ENCODE measurements at places on chromosomes 7 and 10.

DNA sequence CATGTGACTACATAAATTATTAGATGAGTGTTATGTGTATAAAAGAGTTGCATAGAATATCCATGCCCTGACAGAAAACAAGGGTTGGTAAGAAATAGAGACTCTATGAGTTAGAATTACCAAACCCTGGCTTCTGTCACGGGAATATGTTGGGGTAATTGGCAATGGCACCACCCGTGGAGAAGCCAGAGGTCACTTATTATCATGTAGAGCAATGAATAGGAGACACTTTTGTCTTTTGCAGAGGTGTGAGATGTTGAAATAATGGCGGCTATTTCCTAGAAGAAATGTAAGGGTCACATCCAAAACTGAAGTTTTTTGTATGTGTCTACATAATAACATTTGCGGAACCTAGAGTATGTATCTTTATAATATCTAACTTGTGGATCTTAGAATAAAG lies 35.3 kb downstream of the ABCB5 start:
- no peak for DNase-seq

DNA sequence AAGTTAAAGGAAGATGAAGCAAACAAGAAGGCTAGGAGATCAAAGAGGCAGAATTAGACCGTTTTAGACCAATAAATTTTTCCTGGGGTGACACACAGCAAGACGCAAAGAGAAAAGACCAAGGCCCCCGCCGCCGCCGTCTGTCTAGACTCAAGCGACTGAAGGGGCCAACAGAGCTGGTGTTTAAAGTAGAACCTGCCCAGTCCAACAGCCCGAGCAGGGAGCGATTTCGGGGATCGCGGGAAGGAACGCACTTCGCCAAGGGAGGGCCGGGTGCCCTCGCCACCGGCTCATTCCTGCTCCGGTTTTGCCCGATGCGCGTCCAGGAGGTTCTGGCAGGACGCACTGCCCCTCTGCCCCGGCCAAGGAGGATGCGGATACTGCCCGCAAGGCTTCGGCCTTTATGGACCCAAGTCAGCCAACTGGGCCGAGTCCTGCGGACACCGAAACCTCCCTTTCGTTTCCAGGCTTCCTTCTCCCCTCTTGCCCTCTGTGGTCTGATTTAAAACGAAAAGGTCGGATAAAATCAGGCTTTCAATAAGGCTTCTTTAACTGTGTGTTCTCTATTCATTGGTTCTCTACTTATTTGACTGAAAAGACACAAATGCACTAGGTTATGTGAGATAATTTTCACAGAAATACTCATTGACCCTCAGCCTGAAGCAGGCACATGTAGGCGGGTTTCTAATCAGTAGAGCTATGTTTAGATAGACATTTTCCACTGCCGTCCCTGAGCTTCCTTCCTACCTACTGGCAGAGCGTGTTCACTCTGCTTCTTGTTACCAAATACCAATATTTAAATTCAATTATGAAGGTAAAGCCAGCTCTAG lies 2.2 kb upstream of the HOXA7 start:
- no peak for DNase-seq

GRCh38 chr7:157576415-157576814 lies 239.6 kb downstream of the DNAJB6 start:
- no peak for DNase-seq

DNA sequence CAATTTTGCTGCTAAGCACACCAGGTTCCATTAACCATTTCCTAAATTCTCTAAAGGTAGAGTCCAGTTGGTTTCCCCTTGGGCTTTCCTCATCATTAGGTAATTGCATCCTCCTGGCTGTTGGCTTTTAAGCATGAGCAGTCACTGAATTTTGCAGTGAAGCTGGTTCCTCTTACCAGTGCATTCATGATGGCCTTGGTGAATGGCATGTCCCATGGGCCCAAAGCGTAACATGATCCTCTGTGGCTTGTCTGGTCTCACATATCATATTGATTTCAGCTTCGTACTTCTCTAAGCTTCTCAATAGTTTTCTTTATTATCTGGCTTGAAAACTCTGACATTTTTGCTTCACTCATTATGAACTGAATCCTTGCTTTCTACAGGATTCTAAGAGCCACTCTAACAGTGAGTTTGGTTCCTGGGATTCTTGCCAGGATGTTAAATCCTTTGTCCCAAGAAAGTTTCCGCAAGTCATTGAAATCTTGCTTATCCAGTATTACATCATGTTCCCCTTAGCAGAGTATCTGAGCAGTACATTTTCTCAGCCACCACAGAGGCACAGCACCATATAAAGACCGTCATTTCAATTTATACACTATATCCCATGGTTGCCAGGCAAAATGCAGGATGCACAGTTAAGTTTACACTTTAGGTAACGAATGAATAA lies 134.2 kb downstream of the PTN start:
- DNase-seq, result no peak

DNA sequence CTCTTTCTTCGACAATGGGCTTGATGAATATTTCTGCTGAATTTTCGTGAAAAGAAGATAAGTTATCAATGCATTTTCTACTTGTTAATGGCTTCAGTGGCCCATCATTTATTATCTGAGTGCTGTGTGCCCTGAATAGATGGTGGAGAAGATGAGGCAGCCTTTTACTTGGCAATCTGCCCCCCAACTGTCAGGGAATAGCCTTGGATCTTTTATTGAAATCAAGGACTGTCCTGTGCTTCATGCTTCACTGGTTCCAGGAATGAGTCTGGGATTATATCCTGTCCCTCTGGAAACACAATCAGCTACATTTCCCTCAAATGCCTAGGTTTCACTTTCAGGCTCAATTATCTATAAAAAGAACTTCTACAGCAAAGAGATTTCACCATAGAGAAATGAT lies 75.9 kb upstream of the NXPH1 start:
- DNase-seq, result peak; percentile 19

DNA sequence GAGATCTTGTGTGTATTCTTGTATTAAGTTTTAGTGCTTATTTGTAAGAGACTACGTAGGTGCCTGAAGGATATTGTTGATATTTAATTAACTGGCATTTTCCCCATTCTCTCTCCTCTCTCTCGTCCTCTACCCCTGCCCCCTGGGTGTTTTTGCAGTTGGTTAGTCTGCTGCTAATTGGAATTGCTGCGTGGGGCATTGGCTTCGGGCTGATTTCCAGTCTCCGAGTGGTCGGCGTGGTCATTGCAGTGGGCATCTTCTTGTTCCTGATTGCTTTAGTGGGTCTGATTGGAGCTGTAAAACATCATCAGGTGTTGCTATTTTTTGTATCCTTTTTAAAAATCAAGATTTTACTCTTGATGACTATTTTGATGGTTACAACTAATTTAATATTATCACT lies 22.5 kb downstream of the TSPAN13 start:
- DNase-seq, result no peak

Data from NCI-H1092 (cell line).